ENCODE measurements at places on chromosomes 16 and 17.
A peak's percentile ranks its signal among the peaks of the same experiment; 100 is the strongest.

GRCh38 chr16:50967827-50968612 lies 183.1 kb downstream of the SALL1 start:
- no peak for DNase-seq

- DNase-seq: peak; percentile 63
Observed at GRCh38 chr17:78798695-78799559, 16.9 kb upstream of the CYTH1 start.

DNA sequence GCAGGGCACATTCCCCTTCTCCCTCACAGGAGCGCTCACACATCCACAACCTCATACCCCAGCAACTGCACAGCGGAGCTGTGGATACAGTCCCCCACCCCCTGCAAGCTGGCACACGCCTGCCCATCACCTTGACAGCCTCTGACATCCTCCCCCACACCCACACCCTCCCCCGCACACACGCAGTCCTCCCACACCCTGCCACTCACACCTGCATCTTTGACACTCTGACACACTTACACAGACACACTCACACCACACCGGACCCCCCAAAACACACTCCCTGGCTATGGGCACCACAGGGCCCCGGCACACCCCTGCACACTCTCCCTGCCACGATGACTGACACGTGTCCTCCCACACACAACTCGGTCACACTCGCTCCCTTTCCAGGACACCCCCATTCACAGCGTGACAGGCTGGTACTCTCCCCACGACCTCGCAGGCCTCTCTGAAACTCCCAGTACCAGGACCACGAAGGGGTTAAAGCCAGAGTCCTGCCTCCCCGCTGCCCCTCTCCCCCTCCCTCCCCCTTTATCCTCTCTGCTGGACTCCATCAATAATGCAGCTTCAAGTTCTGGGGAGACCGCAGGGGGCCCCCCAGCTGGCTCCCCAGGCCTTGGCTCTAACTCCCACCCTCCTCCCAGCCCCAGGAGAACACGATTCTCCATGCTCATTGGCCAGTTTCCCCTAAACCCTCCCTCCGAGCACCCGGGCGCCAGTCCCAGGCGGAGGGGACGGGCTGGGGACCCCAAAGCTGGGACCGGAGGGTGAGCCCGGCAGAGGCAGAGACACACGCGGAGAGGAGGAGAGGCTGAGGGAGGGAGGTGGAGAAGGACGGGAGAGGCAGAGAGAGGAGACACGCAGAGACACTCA lies at the start of gene PPP1R1B:
PPP1R1B (plus strand) TSS at position 782 of the 876 bp plus-strand sequence. CDS start 441 bp downstream, outside the sequence.
- DNase-seq: peak; percentile 39

DNA sequence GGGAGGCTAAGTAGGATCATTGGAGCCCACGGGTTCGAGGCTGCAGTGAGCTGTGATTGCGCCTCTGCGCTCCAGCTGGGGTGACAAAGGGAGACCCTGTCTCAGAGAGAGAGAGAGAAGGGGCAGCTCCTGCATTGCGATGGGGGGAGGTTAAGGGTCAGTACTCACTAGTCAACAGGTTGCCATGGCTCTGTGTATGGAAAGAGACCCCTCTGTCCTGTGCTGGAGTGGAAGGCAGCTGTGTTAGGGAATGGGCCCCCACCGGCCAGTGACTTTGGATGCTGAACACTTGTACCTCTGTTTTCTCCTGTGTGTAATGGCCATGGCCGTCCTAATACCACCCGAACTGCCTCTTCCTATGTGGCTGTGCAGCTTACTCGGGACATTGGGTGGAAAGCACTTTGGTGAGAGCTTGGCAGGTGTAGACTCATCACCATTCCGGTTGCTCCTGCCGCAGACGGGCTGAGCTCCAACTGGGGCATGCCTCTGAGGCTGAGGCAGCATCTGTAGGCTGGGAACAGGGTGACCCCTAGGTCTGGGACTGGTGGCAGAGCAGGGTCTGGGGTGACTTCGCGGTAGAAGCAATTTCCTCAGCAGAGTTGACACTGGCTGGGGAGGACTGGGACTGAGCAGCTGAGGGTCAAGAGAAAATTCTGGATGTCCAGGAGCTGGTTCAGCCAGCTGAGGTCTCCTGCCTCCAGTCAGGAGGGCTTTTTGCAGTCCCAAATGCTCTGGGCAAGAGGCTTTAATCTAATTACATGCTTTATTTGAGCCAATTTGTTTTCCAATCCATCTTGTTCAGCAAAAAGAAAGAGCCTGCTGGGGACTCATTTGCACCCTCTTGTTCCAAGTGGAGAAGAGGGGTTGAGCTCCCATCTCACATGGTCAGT lies 184.5 kb downstream of the NTN1 start:
- no peak for DNase-seq

DNA sequence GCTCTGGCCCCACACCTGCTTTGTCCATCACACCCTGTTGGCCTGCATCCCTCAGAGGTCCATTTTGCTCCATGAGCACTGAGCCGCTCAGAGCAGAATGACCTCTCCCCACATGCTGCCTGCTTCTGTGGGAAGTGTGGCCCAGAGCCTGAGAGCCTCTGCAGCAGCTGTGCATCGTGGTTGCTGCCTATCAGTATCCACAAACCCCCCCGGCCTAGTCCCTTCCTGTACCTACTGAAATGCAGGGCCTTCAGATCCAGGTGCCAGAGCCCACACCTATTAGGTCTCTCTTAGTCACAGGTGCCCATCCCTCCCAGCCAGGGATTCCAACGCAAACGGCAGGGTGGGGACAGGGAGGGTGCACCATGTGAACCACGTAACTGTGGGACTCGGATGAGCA lies 16.6 kb upstream of the TRPV3 start:
- DNase-seq: no peak

- DNase-seq: peak; percentile 43
Observed at GRCh38 chr17:6894206-6894528, 62.6 kb upstream of the TEKT1 start.

DNA sequence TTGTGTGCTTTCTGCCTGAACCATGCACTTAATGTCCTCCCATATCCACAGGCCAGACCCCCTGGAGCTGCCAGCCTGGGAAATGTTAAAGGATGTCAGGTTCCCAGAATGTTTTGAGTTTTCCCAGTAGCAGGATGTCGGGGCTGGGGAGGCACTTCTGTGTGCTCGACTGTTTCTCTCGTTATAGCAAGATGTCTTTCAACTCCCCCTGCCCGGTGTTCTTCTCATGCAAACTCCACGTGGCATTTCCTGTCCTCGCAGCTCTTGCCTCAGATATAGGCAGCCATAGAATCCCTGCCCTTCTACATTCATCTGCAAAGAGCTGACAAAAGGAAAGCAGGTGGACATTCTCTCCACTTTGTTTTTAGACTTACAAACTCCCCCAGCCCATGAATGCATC lies 457.2 kb upstream of the CDH11 start:
- no peak for DNase-seq

- DNase-seq: no peak
Observed at GRCh38 chr17:56426901-56427300, 166.6 kb upstream of the NOG start.

DNA sequence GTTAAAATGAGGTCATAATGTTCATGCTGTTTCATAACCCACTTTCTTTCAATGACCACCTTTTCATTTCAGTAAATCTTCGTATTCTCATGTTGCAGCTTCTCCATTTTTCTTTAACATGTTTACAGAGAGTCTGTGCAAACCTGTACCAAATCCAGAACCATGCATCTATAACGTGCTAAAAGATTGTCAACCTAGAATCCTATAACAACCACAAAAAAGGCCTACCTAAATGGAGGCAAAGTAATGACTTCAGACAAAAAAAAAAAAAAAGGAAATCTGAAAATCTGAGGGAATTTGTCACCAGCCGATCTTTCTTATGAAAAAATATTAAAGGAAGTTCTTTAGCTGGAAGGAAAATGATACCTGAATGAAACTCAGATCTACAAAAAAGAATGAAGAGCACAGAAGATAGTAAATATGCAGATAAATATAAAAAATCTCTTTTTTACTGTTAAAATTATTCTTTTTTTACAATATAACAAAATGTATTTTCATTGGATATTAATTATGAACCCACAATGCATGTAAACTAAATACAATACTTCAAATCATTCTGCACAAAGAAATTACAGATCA lies 1.4 kb upstream of the SLFN11 start:
- peak; percentile 16 for DNase-seq

DNA sequence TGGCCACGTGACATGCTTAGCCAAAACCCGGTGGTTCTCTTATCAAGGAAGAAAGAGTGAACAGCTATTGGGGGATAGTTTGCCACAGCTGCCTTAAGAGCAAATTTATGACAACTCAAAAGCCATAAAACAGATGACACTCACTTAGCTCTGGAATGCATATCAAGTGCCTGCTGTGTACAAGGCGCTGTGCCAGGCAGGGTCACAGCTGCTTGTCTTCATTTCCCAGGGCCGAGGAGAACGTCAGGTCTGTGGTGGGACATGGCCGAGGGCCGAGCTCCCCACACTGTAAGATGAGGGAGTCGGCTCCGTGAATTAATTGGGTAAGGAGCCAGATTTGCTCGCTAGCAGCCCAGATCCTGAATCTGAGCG lies 14.0 kb downstream of the EEF2K start:
- DNase-seq: no peak

- peak; percentile 87 for DNase-seq
Observed at GRCh38 chr16:88810166-88810911, 1.4 kb downstream of the APRT start.

DNA sequence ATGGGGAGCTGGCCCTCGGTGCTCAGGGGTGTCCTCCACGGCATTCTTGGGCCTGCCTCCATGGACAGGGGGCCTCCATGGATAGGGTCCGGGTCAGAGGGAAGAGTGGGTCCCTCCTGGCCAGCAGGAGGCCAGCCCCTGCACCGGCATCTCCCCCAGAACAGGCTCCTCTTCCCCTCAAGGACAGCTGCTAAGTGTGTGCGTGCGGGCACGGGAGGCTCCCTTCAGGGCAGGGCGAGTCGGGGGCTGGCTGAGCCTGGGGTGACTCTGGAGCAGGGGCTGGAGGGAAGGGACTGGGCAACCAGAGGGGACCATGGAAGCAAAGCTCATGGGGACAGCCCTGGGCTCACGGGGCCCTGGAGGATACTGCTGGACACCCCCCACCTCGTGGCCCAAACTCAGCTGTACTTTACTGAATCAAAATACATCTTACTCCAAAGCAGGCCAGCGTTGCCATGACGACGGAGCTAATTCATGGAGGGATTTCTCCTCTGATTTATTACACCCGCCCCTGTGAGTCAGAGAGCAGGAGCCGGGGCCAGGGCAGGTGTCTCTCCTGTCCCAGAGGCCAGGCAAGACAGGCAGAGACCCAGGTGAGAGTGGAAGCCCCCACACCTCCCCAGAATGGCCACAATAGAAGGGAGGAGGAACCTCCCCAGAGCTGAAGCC lies 2.1 kb downstream of the CASKIN1 start:
- DNase-seq: no peak

DNA sequence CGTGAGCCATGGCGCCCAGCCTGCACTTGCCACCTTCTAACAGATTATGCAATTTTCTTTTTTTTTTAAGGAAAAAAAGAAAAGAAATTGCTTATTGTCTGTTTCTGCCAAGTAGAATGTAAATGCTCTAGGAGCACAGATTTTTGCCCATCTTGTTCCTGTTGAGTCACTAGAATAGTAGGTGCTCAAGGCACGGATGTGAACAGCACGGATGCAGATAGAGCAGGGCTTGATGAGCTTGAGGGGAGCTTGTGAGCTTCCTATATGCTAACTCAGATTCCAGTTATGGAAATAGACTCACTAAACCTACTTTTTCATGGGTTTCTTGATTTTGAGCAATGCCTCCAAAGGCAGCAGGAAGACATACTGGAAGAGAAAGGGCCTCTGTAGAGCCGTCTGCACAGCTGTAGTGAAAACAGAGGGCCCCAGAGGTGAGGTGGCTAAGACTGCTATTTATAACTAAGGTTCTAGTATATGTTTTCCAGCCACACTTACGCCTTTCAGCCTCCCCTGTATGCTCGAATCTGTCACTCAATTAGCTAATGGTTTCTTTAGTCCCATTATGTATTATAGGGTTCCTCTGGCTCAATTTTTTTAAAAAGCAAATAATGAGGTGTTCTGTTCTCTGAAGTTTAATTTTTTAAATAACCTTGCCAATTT lies 72.8 kb downstream of the WWP2 start:
- DNase-seq: no peak

- DNase-seq: peak; percentile 74
Observed at GRCh38 chr16:48612611-48613010, 2.6 kb upstream of the N4BP1 start.

DNA sequence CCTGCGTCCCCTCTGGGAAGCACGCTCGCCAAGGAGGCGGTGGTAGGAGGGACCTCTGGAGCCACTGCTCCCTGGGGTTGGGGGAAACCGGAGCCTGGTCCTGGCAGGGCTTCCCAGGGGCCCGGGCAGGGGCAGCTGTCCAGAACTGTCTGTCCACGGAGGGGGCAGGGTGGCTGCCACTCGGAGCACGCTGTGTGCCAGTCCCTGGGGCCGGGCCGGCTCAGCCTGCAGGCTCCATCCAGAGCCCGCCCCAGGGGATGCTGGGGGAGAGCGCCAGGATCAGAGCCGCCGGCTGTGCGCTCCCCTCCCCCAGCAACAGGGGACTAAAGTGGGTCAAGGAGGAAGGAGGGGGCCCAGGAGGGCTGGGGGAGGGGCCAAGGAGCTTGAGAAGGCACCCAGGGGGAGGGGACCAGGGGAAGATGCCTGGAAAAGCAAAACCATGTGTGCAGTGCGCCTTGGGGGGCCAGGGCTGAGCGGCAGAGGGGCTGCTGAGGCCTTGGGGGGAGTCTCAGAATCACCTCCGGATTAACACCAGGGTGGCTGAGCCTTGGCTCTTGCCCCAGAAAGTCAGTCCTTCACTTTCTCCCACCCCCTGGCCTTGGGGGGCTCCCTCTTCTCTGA lies 21.3 kb downstream of the ZNF423 start:
- DNase-seq: no peak

DNA sequence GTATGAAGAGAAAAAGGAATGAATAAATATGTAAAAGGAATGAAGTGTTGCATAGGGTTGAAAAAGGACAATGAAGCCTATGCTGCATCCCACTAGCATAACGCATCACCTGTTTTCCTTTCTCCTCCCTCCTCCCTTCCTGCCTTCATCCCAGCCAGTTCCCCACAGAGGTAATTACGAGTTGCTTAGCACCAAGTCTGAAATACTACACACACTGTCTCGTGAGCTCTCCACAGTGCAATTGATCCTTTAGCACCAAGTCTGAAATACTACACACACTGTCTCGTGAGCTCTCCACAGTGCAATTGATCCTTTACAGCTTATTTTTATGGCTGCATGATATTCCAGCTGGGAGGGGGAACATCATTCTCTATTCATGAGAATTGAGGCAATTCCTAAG lies 1.1 kb upstream of the DRC7 start:
- no peak for DNase-seq

- DNase-seq: no peak
Observed at GRCh38 chr17:28968914-28969295, 17.6 kb upstream of the PHF12 start.

GRCh38 chr17:7550344-7550743 lies 1.5 kb downstream of the TNFSF12 start:
- DNase-seq: no peak

DNA sequence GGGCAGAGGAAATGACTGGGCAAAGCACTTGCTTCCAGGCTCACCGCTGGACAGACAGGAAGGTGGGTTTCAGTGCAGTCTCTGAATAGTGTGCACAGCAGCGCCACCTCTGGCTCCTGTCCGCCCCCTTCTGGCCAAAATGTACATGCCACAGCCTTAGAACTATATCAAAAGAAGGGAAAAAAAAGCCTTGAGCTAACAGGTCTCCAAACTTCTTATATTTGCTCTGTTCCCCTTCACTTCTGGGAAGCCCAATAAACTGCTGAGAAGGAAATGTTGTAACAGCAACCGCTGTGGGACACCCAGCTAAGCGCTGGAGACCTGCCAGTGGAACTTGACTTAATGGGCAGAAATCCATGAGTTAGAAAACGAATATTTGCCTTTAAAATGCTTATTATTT lies 17.5 kb downstream of the COG7 start:
- DNase-seq: peak; percentile 78

- no peak for DNase-seq
Observed at GRCh38 chr17:17492085-17492484, 4.1 kb downstream of the RASD1 start.
